Tracheal epithelial cell (primary cell): ENCODE measurements at places on chromosomes 7 and 10. TPM values are rescaled to one million over a fixed set of nuclear protein-coding genes. Genes with fewer than 3 reads are reported as not detected.

The MYO1G gene
- total RNA-seq: under 0.01 and 0.43 TPM in 2 replicates

The MEIG1 gene
- total RNA-seq: not detected in 2 replicates

The ENTPD1 gene
- total RNA-seq: under 0.01 TPM in 1 of 2 replicates, not detected in the other

The INHBA gene
- 4.9 and 21.9 TPM in 2 replicates for total RNA-seq

The COL1A2 gene
- total RNA-seq: 0.85 and 3.1 TPM in 2 replicates

The TRDMT1 gene
- total RNA-seq: 0.85 and 1.2 TPM in 2 replicates

The NPFFR1 gene
- not detected in 2 replicates for total RNA-seq

The IGFBP3 gene
- total RNA-seq: 9.2 and 133 TPM in 2 replicates

The BTRC gene
- total RNA-seq: 9.0 and 9.6 TPM in 2 replicates

The TMEM176A gene
- total RNA-seq: not detected in 2 replicates

The CYP3A4 gene
- under 0.01 and 0.21 TPM in 2 replicates for total RNA-seq

The SEMA3D gene
- 0.64 TPM in 1 of 2 replicates, not detected in the other for total RNA-seq

The PLPP4 gene
- 1.3 and 2.9 TPM in 2 replicates for total RNA-seq

The C7orf33 gene
- total RNA-seq: not detected in 2 replicates

The CALN1 gene
- total RNA-seq: under 0.01 TPM in 1 of 2 replicates, not detected in the other

The OPN4 gene
- total RNA-seq: not detected in 2 replicates

The SLC29A4 gene
- total RNA-seq: 8.7 and 11.6 TPM in 2 replicates

The POLR1F gene
- 19.5 and 21.7 TPM in 2 replicates for total RNA-seq

The GATAD1 gene
- 15.9 and 21.1 TPM in 2 replicates for total RNA-seq

The ZNF33A gene
- 15.7 and 21.5 TPM in 2 replicates for total RNA-seq

The IQUB gene
- 0.24 and 0.43 TPM in 2 replicates for total RNA-seq

The GUSB gene
- total RNA-seq: 16.6 and 21.2 TPM in 2 replicates
